ENCODE measurements at places on chromosomes 6 and 20. TPM values are rescaled to one million over a fixed set of nuclear protein-coding genes. Genes with fewer than 3 reads are reported as not detected.
A peak's percentile ranks its signal among the peaks of the same experiment; 100 is the strongest.

OOEP gene
- not detected for total RNA-seq

GRCh38 chr20:38645351-38645750, 43.7 kb downstream of the ARHGAP40 start:
- DNase-seq, result no peak

AFG1L gene
- 6.0 TPM for total RNA-seq

SLC22A2 gene
- not detected for total RNA-seq

EMILIN3 gene
- total RNA-seq, result 1.2 TPM

GRCh38 chr6:49923826-49924225, 40.1 kb downstream of the DEFB114 start:
- DNase-seq, result no peak

LINC00237 gene
- total RNA-seq, result not detected

ADGB gene
- not detected for total RNA-seq

DEFB124 gene
- not detected for total RNA-seq

- no peak for DNase-seq
These were observed 504 bp downstream of the SNTA1 start for GRCh38 chr20:33443006-33443511.

GRCh38 chr6:138722425-138723371, 50.9 kb upstream of the CCDC28A start:
- DNase-seq, result no peak

VGLL2 gene
- total RNA-seq, result not detected

DNA sequence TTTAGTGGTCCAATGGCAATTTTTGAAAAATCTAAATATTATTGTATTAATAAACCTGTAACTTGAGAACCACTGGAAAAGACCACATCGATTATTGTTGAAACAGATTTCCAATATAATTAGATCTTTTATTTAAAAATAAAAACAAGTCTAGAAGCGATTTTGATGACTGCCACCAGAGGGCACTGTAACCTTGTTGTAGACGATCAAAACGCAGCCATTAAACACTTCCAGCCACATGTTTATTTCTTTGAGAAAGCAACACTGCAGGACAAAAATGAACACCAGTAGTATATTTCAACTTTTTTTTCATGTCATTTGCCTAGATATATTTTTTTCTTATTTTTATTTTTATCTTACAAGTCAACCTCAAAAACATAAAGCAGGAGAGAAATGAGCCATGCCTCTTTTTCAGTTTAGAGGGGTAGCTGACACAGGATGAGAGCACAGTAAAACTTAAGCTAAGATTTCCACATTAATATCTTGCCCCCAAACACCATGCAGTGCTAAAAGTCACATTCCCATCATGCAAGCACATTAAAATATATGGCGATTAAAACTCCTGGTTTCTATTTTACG, 115.4 kb downstream of the OPRM1 start:
- DNase-seq, result no peak

SCRT2 gene
- not detected for total RNA-seq

- DNase-seq, result no peak
These were observed 105.9 kb upstream of the MLN start for GRCh38 chr6:33909737-33910136.

GRCh38 chr6:157764178-157765068, 58.6 kb upstream of the SNX9 start:
- peak; percentile 97 for DNase-seq

Data from epithelial cell of proximal tubule (primary cell).